Motor neuron (in vitro differentiated cells): ENCODE measurements at places on chromosomes 2 and 18.
A peak's percentile ranks its signal among the peaks of the same experiment; 100 is the strongest.

DNA sequence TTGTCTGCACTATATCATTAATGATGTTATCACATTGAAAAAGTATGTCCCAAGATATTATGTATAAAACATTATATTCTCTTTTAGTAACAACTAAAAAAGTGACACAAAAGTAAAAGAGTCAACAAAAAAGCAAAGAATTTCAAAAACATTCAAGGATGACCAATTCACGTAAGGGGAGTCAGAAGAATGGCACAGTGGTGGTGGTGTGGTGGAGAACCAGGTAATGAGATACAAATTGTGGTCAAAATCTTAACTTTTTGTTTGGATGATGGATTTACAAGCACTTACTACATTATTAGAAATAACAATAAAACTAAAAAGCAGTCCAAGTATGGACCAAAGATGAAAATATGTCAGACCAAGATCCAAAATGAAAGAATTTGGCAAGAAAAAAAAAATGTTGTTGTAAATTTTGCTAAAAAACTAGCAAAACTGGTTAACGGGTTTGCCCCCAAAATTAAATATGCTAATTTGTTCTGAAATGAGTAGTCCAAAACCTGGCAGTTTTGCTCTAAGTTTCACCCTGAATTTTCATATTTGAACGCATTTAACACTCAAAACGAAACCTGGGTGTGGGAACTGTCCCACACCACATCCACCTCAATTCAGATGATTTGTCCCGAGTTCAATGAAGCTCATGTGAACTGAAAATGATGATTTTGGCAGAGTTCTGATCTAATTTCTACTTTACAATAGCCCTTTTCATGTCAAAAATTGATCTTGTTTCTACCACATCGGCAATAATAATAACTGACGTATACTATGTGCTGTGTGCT lies 135.8 kb downstream of the IKZF2 start:
- no peak for ATAC-seq

GRCh38 chr2:197312186-197312585 lies 1.6 kb upstream of the ANKRD44 start:
- ATAC-seq, result no peak

DNA sequence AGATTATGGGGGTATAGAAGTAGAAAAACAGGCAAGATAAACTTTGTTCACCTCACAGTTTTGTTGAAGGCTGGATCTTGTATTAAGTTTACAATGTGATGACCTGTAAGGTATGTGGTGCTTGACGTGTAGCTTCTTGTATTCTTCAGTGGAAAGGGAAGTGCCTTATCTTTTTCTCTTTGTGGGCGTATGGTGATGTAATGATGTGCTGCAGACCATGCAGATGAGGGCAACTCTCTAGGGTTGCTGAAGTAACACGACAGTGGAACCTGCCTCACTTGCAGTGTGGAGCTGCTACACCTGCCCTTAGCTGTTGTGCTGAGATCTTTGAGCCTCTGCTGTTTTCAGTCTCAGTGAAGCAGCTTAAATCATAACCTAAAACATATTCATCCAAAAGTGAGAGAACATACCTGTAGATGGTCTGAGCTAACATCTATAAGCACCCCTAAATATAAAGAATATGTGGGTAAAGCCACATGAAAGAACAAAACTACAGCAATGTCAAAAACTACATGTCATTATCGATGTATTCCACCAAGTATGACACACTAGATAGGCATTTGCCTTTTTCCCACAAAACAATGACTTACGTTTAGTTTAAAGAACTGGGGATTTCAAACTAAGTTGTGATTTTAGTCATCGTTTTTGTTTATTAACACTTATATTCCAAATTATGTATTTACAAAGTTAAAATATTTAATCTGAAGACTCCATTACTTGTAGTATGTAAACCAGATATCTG lies 1144.1 kb downstream of the CNTNAP5 start:
- ATAC-seq, result no peak

GRCh38 chr2:46313063-46313462 lies 15.9 kb downstream of the EPAS1 start:
- ATAC-seq, result no peak

DNA sequence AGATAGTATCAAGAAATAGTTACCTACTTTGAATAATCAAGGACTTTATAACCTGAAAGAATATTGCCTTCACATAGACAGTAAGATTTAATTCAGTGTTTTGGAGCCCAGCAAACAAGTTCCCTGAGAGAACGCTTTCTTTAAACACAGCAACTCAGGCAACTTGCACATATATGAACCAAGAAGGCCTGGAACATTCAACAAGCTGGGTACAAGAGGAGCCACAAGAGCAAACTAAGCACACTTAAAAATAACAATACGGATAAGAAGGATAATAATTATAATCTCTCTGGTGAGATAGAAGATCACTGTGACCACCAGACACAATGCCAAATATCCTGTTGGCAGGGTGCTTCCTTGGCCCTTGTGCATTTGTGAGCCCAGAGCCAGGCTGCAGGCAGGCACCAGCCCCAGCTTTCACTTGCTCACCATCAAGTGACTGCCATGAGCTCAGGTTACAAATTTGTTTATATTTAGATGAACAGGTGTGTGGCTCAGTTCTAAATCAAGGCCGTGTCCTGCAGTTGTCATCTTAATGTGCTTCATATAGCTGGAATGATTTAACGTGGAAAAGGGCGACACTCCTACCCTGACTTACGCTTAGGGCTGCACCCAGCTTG lies 446.6 kb downstream of the IRS1 start:
- ATAC-seq, result no peak

GRCh38 chr2:172404824-172405223 lies 22.6 kb upstream of the ITGA6 start:
- ATAC-seq, result no peak

GRCh38 chr18:37419315-37419714 lies 146.3 kb downstream of the CELF4 start:
- ATAC-seq, result no peak

DNA sequence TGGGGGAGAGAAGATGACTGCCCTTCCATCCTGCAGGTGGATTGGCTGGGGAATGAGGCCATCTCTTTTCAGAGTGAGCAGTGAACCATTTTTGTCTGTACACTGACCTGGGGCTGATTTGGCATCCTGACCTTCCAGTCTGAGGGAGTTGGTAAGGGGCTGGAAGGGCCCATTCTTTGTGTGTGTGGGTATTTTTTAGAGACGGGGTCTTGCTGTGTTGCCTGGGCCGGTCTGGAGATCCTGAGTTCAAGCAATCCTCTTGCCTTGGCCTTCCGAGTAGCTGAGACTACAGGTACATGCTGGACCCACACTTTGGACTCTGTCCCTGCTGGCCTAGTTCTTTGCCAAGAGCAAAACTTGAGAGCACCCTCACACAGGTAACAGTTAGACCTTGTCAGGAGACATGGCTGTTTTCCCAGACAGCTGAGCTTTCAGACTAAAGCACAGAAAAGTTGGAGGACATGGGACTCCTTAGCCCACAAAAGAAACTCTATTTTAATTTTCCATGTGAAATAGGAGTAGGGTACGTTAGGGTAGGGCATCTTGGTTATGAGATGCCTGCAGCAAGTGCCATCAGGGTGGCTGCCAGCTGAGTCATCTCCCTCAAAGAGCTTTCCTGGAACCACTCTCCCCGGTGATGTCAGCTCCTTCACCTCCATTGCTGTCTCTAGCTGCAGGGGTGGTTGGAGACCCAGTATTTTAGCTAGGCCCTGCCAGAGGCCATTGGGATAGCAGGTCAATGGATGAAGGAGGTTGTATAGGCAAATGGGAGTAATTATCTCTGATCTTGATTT lies 60.7 kb downstream of the DGKD start:
- peak; percentile 38 for ATAC-seq

- ATAC-seq, result no peak
These were observed 186.8 kb upstream of the FBXO11 start for GRCh38 chr2:48092846-48093803.

DNA sequence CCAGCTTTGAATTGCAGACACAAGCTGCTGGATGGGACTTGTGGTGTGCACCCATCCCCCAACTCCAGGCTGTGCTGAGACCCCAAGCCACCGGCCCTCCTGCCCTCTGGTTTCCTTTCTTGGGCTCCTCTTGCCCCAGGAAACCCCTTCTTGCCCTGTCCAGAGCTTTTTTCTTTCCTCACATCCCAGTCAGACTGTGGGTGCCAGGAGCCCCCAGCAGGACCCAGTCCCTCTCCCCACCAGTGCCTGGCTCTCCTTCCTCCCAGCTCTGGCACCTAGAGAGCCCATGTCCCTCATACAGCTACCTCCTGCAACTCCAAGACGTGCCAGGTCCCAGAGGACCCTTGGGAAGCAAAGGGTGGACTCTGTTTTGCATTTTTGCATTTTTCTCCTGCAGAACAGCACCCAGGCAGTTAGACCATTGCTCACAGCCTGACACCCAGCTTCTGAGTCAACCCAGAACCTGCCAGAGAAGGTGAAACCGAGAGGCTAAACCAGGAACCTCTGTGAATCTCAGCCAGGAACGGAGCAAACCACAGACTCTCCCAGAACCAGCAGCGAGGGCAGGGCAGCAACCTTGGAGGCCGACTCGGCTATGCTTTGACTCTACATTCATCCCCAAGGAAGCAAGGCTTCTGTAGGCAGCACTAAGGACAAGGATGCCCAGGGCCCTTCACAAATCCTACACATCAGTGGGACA lies 221.1 kb downstream of the ANAPC1 start:
- ATAC-seq, result no peak

DNA sequence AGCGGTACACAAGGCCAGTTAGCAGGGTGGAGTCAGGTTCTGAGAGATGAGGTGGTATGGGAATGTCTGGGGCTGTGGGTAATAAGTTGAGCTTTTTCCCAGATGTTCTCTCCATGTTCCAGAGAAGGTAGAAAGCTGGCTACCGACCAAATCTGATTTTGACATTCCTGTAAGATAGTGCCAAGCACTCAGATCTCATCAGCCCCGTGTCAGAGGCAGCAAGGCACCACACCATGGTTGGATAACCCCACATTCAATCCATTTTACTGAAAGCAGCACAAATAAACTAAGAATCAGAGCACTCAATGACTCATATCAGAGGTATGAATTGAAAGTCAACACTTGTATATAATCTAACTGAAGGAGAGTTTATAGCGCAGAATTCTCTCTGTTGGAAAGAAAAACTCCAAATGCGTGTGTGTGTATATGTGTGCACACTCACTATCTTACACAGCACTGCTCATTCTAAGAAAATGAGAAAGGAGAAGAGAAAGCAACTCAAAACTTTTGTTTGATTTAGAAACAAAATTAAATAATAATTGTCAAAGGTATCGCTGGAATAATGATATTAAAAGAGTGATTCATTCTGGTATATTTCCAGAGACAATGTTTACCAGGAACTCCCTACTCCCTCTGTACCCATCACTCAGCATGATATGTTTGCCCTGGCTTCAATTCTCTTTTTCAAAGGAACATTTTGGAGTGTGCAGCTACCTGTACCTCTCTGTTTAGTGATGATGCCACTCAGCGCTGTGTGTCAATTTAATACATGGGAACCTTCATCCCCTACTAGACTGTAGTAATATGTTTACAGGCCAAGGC lies 375.1 kb upstream of the ID2 start:
- ATAC-seq, result no peak

GRCh38 chr18:36296650-36297416 lies 680 bp upstream of the FHOD3 start:
- peak; percentile 58 for ATAC-seq

DNA sequence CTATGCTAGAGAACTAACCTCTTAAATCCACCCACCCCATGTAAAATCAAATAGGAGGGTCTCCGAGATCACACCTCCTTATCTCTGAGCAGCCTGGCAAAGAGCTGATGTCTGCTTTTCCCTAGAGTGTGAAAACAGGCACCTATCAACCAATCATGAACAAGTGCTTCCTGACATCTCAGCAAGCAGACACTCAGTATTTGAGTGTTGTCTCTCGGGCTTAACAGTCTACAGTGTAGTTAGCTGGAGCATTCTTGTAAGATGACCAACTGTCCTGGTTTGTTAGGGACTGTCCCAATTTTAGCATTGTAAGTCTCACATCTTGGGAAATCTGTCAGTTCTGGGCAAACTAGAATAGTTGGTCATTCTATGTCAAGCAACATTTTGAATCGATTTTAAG lies 26.4 kb downstream of the MARCHF4 start:
- no peak for ATAC-seq

GRCh38 chr2:172845028-172845630 lies 109.5 kb downstream of the RAPGEF4 start:
- ATAC-seq, result peak; percentile 83

- no peak for ATAC-seq
These were observed 4.2 kb upstream of the ROCK1 start for GRCh38 chr18:21115519-21116411.

GRCh38 chr18:12656938-12657683 lies 796 bp downstream of the SPIRE1 start:
- ATAC-seq, result peak; percentile 53

GRCh38 chr2:44767691-44768090 lies 173.8 kb upstream of the SIX3 start:
- no peak for ATAC-seq

DNA sequence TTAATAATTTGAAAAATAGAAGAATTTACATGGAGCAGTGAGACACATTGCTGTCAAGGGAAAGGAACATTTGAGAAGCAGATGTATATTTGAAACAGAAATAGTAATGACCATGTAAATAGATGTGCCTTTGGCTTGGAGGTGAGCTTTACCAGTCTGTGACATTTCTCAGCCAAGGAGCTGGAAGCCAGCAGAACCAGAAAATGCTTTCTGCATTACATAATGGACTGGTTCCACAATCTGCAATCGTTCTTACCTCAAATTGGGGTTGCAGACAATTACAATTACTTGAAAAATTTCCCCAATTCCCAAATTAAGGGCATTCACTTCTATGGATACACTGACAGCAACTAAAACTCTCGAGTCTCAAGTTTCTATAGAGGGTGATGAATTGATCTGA lies 59.7 kb downstream of the HNMT start:
- no peak for ATAC-seq

GRCh38 chr2:230925443-230925878 lies 419 bp upstream of the GPR55 start:
- ATAC-seq, result no peak

DNA sequence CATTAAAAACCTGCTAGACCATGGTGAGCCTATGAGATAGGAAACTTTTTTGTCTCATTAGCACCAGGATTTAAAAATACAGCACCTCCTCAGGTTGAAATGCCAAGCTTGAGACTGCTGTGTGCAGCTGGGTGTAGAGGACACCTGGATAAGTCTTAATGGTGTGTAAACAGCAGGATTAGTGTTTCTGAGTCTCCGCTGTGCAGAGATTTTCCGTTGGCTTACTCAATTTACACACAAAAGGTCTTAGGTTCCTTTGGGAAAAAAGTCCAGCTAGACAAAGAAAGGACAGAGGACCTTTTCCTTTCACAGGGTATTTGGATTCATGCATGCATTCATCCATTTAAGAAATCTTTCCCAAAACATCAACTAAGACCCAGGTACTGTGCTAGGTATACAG lies 168.1 kb downstream of the NRXN1 start:
- ATAC-seq, result no peak

- no peak for ATAC-seq
These were observed 43.3 kb upstream of the CUL3 start for GRCh38 chr2:224628416-224628815.

DNA sequence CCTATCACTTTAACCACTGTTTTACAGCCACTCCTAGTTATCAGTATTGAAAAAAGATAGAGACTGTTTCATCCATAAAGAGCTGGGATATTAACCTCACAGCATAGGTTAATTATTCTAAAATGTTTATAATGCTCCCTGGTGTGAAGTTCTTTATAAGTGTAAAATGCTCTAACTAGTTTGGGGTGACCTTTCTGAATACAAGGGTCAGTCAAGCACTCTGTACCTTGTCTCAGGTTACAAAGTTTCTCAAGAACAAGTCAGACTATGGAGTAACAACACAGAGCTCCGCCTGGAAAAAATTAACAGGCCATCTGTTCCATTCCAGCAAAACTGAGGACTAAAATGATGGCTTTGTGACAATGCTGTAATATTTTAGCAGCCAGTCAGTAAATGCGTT lies 107.4 kb downstream of the NOL4 start:
- ATAC-seq, result no peak

- ATAC-seq, result peak; percentile 70
These were observed 416.1 kb downstream of the RNF144A start for GRCh38 chr2:7333189-7333765.
